Activated T-helper 1 cell treated with anti-CD3 and anti-CD28 coated beads, Interleukin-2, amount 50 U/mL, for 16 hours (primary cell): ENCODE measurements at places on chromosomes 2 and 18.

DNA sequence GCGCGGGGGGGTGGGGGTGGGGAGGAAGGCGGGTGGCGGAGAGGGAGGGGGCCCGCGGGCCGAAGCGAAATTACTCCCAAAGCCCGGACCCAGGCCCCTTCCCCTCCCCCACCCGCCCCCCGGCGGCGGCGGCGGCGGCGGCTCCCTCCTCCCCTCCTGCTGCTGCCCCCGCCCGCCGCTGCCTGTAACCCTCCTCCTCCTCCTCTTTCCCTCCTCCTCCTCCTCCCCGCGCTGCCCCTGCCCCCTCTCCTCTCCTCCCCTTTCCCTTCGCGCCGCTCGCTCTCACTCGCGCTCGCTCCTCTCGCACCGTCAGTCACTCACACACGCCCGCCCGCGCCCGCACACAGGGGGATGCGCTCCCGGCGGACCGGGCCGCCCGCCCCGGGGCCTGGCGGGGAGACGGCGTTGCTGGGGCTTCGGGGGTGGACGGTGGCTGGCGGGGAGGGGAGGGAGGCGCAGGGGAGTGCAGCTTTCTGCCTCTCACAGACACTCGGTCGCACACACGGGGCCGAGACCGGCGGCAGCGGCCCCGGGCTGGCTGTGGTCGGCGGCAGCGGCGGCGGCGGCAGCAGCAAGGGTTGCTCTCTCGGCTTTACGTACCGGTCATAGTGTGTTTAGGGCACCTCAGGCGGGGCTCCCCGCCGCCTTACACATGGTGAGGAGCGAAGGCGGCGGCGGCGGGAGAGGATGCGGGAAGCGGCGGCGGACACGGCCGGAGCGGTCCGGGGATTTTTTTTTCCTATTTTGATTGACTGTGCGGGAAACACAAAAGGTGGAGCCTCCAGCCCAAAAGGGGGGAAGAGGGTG is 405 bp downstream of the SP3 start:
- peak; percentile 76 for DNase-seq

GRCh38 chr2:228840113-228840742 is 430.9 kb downstream of the PID1 start:
- DNase-seq: no peak

GRCh38 chr2:77179297-77179696 is 342.9 kb downstream of the LRRTM4 start:
- DNase-seq: no peak

- no peak for DNase-seq
Measured at GRCh38 chr2:152175012-152175367, 573 bp downstream of the STAM2 start.

- DNase-seq: no peak
Measured at GRCh38 chr18:78582181-78582709, 397.4 kb upstream of the SALL3 start.

GRCh38 chr2:220123751-220124150 is 496.3 kb downstream of the SLC4A3 start:
- no peak for DNase-seq

GRCh38 chr2:113260991-113261390 is 17.7 kb downstream of the PAX8 start:
- DNase-seq: no peak

DNA sequence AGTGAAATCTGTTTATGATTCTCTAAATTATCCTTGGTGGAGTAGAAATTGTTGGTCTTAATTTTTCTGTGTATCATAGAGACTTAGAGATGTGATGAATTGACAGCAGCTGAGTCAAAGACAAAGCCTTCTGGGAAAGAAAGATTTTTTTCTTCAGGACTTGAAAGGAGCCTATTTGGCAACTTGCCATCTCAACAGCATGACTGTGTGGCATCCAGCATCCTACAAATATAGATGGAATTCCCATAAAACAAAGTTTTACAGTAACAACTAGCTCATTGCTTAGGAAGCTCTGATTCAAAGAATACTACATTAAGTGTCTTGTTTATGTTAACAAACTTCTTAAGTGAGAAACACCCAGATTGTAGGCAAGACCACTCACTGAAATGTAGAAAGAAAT is 79.2 kb upstream of the SETBP1 start:
- DNase-seq: no peak

- no peak for DNase-seq
Measured at GRCh38 chr18:30781601-30782000, 260.9 kb downstream of the DSC3 start.

- no peak for DNase-seq
Measured at GRCh38 chr2:208440716-208441115, 34.1 kb downstream of the PTH2R start.

GRCh38 chr2:114083717-114084387 is 194.0 kb downstream of the ACTR3 start:
- DNase-seq: no peak

GRCh38 chr18:55323051-55323994 is 264.7 kb downstream of the TCF4 start:
- no peak for DNase-seq

DNA sequence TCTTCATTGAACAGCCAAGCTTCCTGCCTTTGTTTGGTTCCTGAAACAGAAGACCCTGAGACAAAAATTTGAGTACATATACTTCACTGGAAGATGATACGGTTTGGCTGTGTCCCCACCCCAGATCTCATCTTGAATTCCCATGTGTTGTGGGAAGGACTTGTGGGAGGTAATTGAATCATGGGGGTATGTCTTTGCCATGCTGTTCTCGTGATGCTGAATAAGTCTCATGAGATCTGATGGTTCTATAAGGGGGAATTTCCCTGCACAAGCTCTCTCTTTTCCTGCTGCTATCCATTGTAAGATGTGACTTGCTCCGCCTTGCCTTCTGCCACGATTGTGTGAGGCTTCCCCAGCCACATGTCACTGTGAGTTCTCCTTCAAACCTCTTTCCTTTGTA is 76.5 kb downstream of the BABAM2 start:
- no peak for DNase-seq

DNA sequence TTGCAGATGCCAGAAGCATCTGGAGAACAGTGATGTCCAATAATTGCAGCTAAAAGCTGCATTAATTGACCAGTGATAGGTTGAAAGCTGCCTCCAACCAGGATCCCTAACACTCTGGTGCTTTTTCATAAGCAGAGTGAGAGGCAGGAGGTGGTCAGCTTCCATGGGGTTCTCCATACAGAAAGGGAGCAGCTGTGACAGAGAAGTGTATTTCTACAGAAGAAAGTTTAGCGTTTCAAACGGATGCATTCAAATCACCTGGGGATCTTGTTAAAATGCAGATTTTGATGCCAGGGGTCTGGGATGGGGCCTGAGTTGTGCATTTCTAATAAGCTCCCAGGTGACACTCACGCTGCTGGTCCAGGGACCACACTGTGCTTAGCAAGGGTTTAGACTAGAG is 216.5 kb upstream of the NRP2 start:
- DNase-seq: no peak

DNA sequence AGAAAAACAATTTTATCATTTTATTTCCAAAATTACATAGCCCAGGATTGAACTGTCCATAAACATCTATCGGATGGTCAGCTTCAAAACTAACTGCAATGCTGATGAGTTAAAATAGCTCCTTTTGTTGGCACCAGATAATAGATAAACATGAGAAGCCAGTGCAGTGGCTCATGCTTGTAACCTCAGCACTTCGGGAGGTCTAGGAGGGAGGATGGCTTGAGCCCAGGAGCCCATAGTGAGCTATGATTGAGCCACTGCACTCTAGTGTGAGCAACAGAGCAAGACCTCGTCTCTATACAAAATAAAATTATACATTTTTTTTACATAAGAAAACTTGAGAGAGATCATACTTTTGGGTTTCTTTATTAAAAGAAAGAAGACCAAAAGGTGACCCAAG is 34.6 kb upstream of the IMPA2 start:
- no peak for DNase-seq

- no peak for DNase-seq
Measured at GRCh38 chr18:14769381-14769780, 21.4 kb downstream of the ANKRD30B start.

GRCh38 chr2:49686897-49687442 is 532.7 kb upstream of the FSHR start:
- DNase-seq: no peak

DNA sequence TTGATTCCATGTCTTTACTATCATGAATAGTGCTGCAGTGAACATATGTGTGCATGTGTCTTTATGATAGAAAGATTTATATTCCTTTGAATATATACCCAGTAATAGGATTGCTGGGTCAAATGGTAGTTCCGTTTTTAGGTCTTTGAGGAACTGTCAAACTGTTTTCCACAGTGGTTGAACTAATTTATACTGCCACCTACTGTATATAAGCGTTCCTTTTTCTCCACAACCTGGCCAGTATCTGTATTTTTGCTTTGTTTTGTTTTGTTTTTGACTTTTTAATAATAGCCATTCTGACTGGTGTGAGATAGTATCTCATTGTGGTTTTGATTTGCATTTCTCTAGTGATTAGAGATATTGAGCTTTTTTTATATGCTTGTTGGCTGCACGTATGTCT is 641.6 kb downstream of the SUCLG1 start:
- no peak for DNase-seq
